ENCODE measurements at places on chromosomes 12 and 14. TPM values are rescaled to one million over a fixed set of nuclear protein-coding genes. Genes with fewer than 3 reads are reported as not detected.

GRCh38 chr14:89750281-89750755, 204.2 kb downstream of the EFCAB11 start:
- no peak overlapping the region for H3K4me3 ChIP-seq
- no peak overlapping the region for H3K27ac ChIP-seq
- H3K4me1 ChIP-seq = peaks cover 20% of the 10 kb centered on the region
- H3K36me3 ChIP-seq = no peaks in the 10 kb centered on the region

RIMBP2 gene
- not detected for total RNA-seq

KRT82 gene
- total RNA-seq = not detected

- no peaks in the 10 kb centered on the region for H3K36me3 ChIP-seq
- no peak for DNase-seq
- no peak overlapping the region for H3K4me3 ChIP-seq
- no peaks in the 10 kb centered on the region for H3K27me3 ChIP-seq
- no peak overlapping the region for H3K27ac ChIP-seq
- no peaks in the 10 kb centered on the region for H3K4me1 ChIP-seq
These were observed 53.2 kb downstream of the ERC1 start for GRCh38 chr12:1044199-1044598.

RDH12 gene
- total RNA-seq = 0.28 TPM

CHST11 gene
- total RNA-seq = 0.97 TPM

IL22 gene
- not detected for total RNA-seq

GRCh38 chr14:103301512-103302354, 32.3 kb upstream of the EIF5 start:
- H3K4me3 ChIP-seq = no peak overlapping the region
- no peaks in the 10 kb centered on the region for H3K4me1 ChIP-seq
- DNase-seq = no peak
- H3K27me3 ChIP-seq = no peaks in the 10 kb centered on the region
- no peak overlapping the region for H3K27ac ChIP-seq
- H3K36me3 ChIP-seq = no peaks in the 10 kb centered on the region

- no peaks in the 10 kb centered on the region for H3K36me3 ChIP-seq
- H3K4me1 ChIP-seq = no peaks in the 10 kb centered on the region
- no peaks in the 10 kb centered on the region for H3K27me3 ChIP-seq
- no peak overlapping the region for H3K4me3 ChIP-seq
- DNase-seq = no peak
- no peak overlapping the region for H3K27ac ChIP-seq
These were observed 273.6 kb downstream of the AKAP6 start for GRCh38 chr14:32602699-32603098.

CAPS2 gene
- total RNA-seq = not detected

DNA sequence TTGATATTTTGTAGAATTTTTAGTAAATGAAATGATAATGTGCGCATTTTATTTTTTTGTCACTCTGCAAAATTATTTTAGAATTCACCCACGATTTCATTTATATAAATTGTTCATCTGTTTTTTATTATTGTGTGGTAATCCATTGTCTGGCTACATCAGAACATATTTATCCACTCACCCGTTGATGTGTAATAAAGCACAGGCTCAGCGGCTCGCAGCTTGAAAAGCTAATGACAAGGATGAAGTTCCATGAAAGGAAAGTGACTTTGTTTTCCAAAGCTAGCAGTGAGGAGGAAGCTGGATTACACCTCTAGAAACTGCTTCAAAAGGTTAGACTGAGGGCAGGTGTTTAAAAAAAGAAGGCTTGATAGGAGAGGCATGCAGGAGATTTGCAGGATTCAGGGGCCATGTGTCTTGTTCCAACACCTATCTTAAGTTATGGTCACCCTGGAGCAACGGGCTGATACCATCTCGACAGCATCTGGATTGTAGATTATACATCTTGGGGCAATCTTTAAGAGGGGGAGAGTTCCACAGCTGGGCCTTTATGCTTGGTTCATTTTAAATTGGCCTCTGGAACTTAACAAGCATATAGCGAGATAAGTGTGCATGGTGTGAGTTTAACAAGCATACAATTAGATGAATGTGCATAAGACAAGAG, 194.1 kb downstream of the TMTC3 start:
- no peak overlapping the region for H3K4me3 ChIP-seq
- no peaks in the 10 kb centered on the region for H3K27me3 ChIP-seq
- no peak for DNase-seq
- H3K4me1 ChIP-seq = no peaks in the 10 kb centered on the region
- no peaks in the 10 kb centered on the region for H3K36me3 ChIP-seq

GRCh38 chr12:57242691-57243454, 8.1 kb downstream of the STAC3 start:
- DNase-seq = peak; percentile 84
- H3K27me3 ChIP-seq = peaks cover 9% of the 10 kb centered on the region
- H3K36me3 ChIP-seq = no peaks in the 10 kb centered on the region
- H3K27ac ChIP-seq = peak overlapping the region; percentile 46
- peaks cover 19% of the 10 kb centered on the region for H3K4me1 ChIP-seq

GRCh38 chr12:107344035-107344808, 250.9 kb upstream of the CRY1 start:
- no peaks in the 10 kb centered on the region for H3K36me3 ChIP-seq
- H3K27me3 ChIP-seq = no peaks in the 10 kb centered on the region
- no peak overlapping the region for H3K27ac ChIP-seq
- DNase-seq = no peak
- H3K4me3 ChIP-seq = no peak overlapping the region

DNA sequence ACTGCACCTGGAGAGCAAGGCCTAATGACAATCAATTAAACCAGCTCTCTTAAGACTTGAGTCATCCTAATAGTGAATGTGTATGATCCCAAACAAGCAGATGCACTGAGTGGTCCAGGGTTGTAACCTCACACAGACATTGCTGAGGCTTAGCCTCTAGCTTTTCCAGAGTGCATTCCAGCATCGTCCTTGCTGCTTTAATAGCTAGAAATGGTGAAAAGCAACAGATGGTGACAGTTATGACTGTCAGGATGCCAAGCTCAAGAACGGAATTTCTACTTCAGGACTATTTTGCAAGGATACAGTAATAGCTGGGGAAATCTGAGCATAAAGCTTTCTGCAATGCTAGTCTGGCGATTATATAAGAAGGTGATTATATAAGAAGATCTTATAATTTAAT, 34.6 kb downstream of the PTPRR start:
- no peak overlapping the region for H3K27ac ChIP-seq
- no peak overlapping the region for H3K4me3 ChIP-seq
- no peaks in the 10 kb centered on the region for H3K4me1 ChIP-seq
- no peaks in the 10 kb centered on the region for H3K27me3 ChIP-seq
- no peaks in the 10 kb centered on the region for H3K36me3 ChIP-seq
- no peak for DNase-seq

CIROP gene
- not detected for total RNA-seq

DNA sequence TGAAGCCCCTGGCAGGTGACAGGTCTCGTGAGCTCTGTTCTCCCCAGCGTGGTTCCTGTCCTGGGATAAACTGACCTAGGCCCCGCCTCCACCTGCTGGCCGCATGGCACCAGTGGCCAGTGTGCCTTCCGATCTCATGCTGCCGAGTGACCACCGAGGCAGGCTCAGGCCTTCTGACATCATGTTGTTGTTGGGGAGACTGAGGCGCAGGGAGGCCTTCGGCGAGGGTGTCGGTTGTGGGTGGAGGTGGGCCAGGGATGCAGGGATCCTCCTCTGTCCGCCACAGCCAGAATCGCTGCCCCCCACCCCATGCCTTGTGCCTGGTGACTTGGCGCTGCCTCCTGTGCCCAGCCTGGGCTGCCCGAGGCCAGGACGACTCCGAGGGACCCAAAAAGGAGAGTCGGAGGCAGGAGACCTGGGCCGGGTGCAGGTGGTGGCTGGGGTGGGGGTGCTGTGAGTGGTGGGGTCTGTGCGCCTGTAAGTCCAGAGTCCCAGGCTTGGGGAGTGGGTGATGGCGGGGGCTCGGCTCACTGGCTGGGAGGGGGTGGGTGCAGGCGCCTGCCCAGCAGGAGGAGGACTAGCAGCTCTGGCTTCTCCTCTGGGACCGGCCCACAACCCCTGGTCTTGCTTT, 24.3 kb downstream of the ASPG start:
- no peaks in the 10 kb centered on the region for H3K36me3 ChIP-seq
- no peak for DNase-seq
- H3K4me3 ChIP-seq = no peak overlapping the region
- no peaks in the 10 kb centered on the region for H3K27me3 ChIP-seq

GRCh38 chr14:77324289-77324688, 3.5 kb downstream of the GSTZ1 start:
- H3K4me1 ChIP-seq = 0 out of 2 replicates have a peak, but pooled peaks cover 3% of the 10 kb centered on the region
- H3K4me3 ChIP-seq = no peak overlapping the region
- no peak overlapping the region for H3K27ac ChIP-seq
- H3K27me3 ChIP-seq = no peaks in the 10 kb centered on the region
- H3K36me3 ChIP-seq = no peaks in the 10 kb centered on the region

DNA sequence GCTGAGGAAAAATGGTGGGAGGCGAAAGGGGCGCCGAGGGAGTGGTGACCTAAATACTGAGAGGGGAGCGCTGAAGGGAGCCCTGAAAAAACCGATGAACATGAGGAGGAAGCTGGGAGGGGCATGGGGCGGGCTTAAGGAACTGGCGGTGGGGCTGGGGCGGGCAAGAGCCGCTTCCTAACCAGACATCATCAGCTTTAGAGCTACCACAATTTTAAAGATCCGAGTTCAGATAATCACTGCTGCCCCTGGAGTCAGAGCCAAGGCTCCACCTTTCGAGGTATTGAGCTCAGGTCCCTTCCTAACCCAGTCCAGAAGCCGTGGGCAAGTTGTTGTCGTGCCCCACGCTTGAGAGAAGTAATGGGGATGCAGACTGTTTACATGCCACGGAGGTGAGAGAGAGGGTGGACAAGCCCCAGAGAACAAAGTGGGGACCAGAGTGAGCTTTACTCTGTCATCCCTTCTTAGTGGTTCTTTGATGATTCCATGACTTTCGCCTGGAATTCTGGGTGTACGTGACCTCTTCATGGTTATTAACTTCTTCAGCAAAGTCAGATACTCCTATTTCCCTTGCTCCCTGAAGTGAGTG, 393 bp downstream of the ORMDL2 start:
- H3K27me3 ChIP-seq = no peaks in the 10 kb centered on the region
- no peak for DNase-seq
- H3K27ac ChIP-seq = no peak overlapping the region
- peaks cover 7% of the 10 kb centered on the region for H3K4me1 ChIP-seq

- H3K4me3 ChIP-seq = no peak overlapping the region
- DNase-seq = no peak
- no peaks in the 10 kb centered on the region for H3K36me3 ChIP-seq
- H3K27ac ChIP-seq = no peak overlapping the region
- H3K27me3 ChIP-seq = no peaks in the 10 kb centered on the region
- H3K4me1 ChIP-seq = no peaks in the 10 kb centered on the region
These were observed 927.0 kb downstream of the SLC16A7 start for GRCh38 chr12:60522684-60523400.

DNA sequence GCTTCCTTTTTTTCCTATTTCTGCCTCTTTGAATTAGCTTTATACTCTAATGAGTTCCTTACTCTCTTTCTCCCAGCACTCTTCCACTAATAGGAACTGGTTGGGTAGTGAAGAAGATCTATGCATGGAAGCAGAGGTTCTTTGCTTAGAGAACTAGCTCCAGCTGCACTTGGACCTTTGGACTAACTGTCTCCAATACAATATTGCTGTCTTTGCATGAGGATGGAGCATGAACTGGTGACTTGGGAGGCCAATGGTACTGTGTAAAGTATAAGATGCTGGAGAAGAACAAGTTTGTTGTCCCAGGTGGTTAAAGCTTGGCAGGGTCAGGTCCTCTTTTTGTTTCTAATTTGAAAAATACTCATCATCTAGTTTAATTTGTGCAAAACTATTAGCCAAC, 2.4 kb upstream of the GLS2 start:
- H3K36me3 ChIP-seq = no peaks in the 10 kb centered on the region
- H3K27me3 ChIP-seq = no peaks in the 10 kb centered on the region
- DNase-seq = no peak

DNA sequence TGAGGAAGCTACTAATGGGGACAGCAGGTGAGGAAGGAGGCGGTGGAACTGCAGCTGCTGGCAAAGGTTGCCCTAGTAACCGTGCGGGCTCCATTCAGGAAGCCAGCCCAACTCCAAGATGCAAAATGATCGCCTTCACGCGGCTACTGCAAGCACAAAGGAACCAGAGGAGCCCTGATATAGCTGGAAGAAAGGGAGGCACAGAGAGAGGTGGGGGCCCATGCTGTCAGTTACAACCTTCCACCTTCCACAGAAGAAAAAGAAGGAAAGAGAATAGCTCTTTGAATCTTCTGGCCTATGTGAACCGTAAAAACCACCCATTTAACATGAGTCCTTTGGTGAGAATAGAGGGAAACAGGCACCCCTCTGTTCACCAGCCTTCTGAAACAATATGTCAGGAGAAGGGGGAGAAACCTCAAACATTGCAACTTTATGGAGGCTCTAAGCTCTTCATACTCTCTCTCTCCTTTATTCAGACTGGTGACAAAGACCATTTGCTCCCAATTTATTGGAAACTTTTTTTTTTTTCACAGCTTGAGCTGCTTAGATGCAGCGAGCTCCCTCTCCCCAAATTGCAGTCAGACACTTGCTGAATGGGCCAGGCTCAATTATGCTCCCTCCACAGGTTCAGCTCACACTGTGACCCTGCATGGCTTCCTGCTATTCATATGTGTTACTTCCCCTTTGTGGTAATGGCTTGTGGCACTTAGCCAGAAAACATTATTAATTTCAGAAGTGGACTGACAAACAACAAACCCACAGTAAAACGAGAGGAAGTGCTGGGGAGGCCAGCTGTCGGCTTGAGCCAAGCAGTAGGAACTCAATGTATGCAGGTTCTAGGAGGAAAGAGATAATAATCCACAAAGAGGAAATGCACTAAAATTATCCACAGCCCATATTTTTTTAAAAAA, 6.2 kb downstream of the DUSP6 start:
- no peaks in the 10 kb centered on the region for H3K4me1 ChIP-seq
- DNase-seq = no peak
- H3K27me3 ChIP-seq = no peaks in the 10 kb centered on the region

DNA sequence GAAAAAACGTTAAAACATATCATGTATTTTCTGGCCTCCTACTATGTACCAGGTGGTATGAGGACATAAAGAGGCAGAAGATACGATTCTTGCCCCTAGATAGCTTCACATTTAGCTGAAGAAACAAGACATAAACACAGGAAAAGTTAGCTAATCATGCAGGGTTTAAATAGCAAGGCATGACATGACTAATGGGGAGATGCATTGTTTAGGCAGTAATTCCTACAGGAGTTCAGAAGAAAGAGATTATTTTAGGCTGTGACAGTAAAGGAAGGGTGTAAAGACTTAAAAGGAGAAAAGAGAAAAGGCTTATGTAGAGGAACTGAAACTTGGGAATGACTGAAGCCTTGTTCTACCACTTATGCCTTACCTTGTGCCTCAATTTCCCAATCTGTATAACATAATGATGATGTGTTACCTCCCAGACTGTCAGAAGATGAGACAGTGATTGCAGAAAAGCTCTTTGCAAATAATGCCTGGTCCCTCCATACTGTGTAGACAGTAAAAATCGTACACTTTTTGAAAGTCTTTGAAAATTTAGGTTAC, 44.4 kb downstream of the PRKCH start:
- 0 out of 2 replicates have a peak, but pooled peaks cover 15% of the 10 kb centered on the region for H3K4me1 ChIP-seq
- H3K36me3 ChIP-seq = no peaks in the 10 kb centered on the region
- H3K27me3 ChIP-seq = no peaks in the 10 kb centered on the region
- no peak overlapping the region for H3K4me3 ChIP-seq
- DNase-seq = no peak
- H3K27ac ChIP-seq = no peak overlapping the region

FAM90A1 gene
- total RNA-seq = 0.34 TPM

All from Caco-2 (cell line).